ENCODE measurements at places on chromosomes 7 and 10.

DNA sequence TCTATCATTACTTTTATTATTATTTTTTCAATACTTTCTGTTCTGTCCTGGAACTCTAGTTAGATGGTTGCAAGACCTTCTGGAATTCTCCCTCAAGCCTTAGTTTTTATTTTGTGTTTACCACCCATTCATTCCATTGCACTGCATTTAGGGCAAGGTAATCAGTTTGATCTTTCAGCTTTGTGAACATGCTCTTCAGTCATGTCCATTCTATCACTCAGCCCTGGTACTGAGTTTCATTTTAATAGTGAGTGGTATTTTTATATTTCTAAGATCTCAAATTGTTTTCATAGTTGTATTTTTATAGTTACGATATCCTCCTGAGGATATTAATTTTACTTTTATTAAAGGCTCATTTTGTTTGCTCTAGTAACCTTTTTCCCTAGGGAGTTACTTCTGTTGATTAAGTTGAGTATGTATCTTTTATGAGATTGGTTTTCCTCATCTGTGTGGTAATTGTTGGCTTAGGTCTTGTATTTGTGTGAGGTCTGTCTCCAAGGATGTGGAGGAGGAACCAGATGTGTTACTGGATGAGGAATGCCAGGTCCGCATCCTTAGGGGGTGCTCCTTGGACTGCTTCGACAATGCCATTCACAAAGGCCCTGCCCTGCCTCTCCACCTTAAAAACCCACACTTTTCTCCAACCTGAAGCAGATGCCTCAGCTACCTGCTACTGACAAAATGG lies 46.7 kb upstream of the RAB18 start:
- DNase-seq = no peak

- DNase-seq = peak; percentile 77
Measured at GRCh38 chr10:61000769-61001730, 57.1 kb upstream of the RHOBTB1 start.

- DNase-seq = no peak
Measured at GRCh38 chr10:44258460-44259089, 126.3 kb downstream of the CXCL12 start.

DNA sequence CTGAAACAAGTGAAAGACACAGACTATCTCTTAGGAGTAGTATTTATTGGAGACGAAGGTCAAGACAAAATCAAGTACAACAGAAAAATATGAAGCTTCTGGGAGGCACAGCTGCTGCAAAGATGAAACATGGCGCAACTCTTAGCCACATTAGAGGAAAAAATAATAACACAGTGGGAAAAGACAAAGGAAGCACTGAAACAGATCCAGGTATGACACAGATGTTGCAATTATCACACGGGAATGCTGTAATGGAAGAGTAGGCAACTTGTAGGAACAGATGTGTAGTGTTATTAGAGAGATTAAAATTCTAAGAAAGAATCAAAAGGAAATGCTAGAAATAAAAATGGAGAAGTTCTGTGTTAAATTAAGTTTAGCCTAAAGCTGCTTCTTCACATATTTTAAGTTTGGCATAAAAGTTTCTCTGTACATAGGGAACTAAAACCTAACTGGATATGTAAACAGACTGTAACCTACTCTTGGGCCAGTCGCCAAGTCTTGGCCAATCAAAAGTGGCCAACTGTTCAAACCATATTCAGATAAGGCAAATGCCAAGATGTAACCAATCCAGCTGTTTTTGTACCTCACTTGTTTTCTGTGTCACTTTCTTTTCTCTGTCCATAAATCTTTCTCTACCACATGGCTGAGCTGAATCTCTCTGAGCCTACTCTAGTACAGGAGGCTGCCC lies 1132.0 kb upstream of the LRRTM3 start:
- no peak for DNase-seq

DNA sequence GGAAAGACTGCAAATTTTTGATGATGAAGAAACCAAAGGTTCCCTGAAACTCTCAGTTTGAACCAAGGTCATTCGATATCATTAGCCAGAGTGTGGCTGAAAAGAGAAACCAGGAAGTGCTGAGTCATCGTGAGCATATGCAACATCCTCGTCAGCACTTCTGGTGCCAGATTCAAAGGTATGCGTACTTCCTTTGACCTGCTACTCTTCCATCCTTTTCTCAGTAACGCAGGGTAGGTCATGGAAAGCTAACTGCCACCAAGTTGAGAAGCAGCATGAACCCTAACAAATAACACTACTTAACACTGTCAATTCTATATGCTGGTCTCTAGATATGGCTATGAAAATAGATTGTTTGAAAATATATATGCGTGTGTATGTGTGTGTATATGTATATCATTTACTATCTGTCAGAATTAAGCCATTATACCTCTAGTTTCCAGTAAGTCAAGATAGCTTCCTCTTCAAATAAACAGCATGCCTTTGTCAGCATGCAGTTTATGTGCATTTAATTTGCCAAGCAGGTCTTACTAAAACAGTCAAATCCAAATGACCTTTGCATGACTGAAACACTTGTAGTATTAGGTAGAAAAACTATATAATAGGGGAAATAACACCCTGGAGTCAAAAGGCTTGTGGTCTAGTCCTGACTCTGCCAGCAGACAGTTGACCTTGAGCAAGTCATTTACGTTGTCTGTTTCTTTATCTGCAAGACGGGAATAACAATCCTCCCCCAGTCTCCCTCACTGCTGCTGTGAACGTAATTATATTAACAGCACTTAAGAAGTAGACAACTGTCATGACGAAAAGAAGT lies 26.4 kb downstream of the CDK6 start:
- DNase-seq = peak; percentile 73

DNA sequence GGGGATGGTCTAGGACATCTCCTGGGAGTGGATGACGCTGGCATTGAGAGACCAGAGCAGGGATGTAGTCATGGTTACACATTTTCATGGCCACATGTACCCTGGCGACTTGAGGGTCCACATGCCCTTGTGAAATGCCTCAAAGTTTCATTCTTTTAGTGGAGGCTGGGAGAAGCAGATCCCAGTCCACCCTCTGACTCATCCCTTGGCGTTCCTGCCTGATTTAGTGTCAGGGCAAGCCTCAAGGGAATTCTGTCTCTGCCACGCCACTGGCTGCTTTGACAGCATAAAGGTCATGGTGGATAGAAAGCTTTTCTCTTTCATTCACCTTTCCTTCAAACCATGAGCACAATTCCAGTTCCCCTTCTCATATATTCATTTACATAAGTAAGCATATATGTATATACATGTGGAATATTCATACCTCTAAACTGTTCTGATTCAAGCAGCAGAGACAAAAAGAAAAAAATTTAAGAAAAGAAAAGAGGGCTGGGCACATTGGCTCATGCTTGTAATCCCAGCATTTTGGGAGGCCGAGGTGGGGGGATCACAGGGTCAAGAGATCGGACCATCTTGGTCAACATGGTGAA lies 21.8 kb upstream of the KIF5B start:
- DNase-seq = no peak

DNA sequence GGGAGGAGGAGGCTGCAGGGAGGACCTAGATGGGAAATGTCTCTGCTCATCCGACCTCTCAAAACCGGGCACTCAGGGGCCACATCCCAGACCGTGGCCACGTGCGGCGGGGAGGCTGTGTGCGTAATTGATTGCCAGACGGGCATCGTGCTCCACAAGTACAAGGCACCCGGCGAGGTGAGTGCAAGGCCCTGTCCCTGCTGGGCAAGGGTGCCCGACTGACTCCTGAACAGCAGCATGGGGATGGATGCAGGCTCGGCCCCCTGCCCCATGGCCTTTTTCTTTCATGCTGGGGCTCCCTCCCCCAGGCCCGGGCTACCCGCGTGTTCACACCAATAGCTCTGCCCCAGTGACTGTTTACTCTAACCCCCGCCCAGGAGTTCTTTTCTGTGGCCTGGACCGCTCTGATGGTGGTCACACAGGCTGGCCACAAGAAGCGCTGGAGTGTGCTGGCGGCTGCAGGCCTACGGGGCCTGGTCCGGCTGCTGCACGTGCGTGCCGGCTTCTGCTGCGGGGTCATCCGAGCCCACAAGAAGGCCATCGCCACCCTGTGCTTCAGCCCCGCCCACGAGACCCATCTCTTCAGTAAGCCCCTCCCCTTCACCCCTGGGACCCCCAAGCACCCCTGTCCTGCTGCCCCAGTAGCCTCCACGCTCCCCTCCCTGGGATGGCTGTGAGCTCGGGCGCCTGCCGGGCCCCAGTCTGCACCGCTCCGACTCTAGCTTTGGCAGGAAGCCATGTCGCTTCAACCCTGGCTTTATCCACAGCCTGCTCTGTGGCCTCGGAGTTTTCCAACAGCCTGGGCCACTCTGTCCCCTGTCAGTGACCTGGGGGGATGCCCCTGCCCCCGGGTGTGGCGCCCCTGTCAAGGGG lies 3.9 kb downstream of the LRWD1 start:
- no peak for DNase-seq
